ENCODE measurements at places on chromosomes 7 and 10.

- no peak for DNase-seq
Observed at GRCh38 chr7:106794276-106795083, 70.6 kb upstream of the PIK3CG start.

- DNase-seq: no peak
Observed at GRCh38 chr10:52870562-52870961, 98.0 kb upstream of the MBL2 start.

- DNase-seq: no peak
Observed at GRCh38 chr7:39184391-39184790, 206.7 kb downstream of the POU6F2 start.

DNA sequence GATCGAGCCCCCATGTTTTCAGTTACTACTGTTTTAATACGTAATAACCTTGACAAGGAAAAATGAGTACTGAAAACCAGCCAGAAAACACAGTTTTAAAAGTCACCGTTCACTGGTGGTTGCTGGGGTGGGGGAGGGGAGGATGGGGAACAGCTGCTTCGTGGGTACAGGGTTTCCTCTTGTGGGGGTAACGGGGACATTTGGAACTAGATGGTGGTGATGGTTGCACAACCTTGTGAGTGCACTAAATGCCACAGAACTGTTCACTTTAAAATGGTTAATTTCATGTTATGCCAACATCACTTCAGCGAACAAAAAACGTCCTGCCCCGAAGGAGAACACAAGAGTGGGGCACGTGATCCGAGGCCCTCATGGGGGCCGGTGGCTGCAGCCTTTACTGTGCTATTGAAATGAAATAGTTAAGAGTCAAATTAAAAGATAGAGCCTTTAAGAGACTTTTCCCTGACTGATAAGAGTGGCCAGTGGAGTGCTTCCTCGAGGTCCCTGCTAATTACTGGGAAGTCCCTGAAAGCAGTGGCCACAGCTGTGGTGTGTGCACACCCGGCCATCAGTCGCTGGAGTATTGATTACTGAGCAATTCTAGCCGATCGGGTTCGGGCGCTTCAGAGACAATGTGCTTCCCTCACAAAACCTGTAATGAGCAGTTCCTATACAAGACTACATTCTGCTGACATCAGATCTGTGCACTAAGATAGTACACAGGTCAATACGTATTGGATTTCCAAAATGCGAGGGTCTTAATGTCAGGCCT lies 80.3 kb downstream of the EBF3 start:
- no peak for DNase-seq

DNA sequence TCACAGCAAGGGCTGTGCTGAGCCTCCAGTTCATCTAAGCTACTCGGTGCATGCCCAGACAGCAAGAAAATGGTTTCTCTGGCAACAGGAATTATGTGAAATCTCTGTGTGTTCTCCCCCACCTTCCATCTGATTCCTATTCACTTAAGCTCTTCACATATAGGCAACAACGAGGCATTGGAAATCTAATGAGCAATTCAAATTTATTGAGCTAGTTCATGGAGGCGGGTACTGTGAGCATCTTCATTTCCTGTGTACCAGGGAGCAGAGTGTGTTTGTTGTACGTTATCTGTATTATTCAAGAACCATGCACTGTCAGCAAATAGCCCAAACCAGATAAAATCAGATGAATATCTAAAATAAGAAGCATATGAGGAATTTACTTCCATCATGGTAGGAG lies 739.1 kb downstream of the MAGI2 start:
- DNase-seq: no peak

GRCh38 chr10:110073896-110074295 lies 66.1 kb downstream of the ADD3 start:
- DNase-seq: no peak

GRCh38 chr7:142793156-142793555 lies 22.4 kb downstream of the PRSS2 start:
- DNase-seq: no peak

DNA sequence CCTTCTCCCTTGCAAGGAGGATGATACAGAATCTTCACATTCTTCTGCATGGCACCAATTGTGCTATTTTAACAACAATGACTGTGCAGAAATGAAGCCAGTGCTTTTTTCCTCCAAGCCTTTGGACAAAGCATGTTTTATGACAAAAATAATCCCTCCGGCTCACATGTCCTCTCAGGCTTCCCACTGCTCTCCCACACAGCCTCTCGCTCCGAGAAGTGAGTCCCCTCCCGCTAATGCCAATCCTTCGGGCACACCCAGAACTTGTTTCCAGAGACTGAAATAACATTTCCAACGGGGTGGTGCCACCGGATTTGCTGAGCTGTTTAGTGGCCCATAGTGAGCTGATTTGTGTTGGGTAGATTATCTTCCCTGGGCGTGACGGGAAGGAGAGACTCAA lies 35.8 kb downstream of the RBM17 start:
- no peak for DNase-seq

GRCh38 chr7:2529161-2530070 lies 9.8 kb downstream of the LFNG start:
- peak; percentile 71 for DNase-seq

- no peak for DNase-seq
Observed at GRCh38 chr7:4715410-4715776, 33.3 kb downstream of the FOXK1 start.

DNA sequence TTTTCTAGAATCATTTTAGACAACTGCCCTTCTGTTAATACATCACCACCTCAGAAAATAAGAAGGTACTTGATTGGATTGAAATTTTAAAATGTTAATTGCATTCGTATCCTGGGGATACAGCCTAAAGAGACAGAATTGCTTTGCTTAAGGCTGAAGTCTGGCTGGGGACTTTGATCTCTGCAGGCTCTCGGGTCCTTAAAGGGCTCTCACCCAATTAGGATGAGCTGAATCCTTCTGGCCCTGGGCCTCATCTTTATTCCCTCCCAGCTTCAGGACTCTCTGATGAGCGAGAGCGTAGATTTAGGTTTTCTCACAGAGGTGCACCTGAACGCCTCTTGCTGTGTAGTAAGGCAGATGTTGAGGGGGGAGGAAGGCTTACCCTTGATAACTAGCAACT lies 475.3 kb upstream of the C7orf33 start:
- DNase-seq: no peak

DNA sequence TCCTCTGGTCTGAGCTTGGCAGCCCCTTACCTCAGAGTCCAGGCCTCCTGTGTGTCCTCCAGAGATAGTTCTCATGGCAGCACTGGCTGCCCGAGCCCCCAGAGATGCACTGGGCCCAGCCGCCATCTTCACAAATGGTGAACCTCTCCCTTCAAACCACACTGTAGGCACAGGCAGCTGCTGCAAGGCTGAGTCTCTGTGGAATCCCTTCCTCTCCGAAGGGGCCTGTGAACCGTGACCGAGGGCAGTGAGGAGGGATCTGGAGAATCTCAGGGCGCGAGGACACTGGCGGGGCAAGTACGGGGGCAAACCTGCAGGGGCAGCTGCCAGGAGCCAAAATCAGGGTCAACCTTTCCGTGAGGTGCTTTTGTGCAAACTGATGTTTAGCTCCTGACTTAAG lies 69.5 kb upstream of the CFAP46 start:
- no peak for DNase-seq

All from RWPE2 (cell line).